ENCODE measurements at places on chromosomes 4 and X. TPM values are rescaled to one million over a fixed set of nuclear protein-coding genes. Genes with fewer than 3 reads are reported as not detected.

DNA sequence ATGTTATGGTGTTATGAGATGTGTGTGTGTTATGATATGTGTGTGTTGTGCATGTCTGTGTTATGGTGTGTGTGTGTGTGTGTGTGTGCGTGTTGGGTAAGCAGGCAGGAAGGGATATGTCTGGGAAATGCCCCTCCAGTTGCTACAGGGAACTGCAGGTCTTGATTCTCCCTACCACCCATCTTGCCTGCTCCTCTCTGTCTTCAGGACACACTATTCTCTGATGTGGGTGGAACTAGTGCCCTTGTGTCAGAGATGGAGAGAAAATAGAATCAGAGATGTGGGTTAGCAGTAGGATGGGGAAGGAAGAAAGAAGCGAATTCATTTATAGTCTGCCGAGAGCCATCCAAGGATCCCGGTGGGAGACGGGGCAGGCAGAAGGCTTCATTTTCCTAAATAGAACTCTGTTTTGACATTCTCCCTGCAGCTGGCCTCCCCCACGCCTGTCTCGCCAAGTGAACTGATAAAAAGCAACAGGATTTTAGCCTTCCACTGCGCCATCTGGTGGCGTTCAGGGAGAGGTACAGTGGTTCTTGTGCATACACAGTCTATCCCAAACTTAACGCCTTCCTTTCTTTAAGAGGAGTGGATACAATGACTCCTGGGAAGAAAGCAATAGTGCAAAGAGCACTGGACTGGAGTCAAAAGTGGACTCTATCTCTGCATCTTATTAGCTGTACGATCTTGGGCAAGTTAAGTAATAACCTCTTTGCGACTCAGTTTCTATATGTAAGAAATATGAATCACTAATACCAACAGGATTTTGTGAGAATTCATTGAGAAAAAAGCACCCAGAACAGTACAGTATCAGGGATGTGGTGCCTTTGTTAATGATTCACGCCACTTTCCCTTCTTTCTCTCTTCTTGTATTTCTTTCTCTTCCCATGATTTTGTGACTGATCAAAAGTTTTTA, 14.1 kb upstream of the MGST2 start:
- H3K27ac ChIP-seq, result no peak overlapping the region
- DNase-seq, result peak; percentile 85
- peaks cover 5% of the 10 kb centered on the region for H3K4me1 ChIP-seq
- no peaks in the 10 kb centered on the region for H3K36me3 ChIP-seq
- no peaks in the 10 kb centered on the region for H3K27me3 ChIP-seq
- H3K4me3 ChIP-seq, result no peak overlapping the region

DNA sequence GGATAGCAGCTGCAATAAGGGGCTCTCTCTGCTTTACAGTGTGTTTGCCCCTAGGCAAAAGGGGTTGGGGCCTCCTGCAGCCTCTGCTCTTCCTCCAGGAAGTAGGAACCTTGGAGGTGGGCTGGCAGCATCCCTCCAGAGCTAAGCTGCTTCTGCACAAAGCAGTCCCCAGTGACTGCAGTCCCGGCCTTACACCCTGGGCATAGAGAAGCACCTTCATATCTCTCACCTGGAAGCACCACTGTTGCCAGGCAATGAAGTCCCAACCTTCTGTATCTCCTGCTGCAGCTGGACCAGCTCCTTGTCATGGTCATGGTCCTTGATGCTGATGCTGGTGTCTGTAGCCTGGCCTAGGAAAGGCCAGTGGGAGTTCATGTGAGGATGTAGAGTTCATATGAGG, 171.1 kb upstream of the TET2 start:
- no peaks in the 10 kb centered on the region for H3K4me1 ChIP-seq
- no peaks in the 10 kb centered on the region for H3K27me3 ChIP-seq
- no peaks in the 10 kb centered on the region for H3K36me3 ChIP-seq

- no peak overlapping the region for H3K27ac ChIP-seq
- no peaks in the 10 kb centered on the region for H3K4me1 ChIP-seq
- H3K36me3 ChIP-seq, result peaks cover 45% of the 10 kb centered on the region
- no peaks in the 10 kb centered on the region for H3K27me3 ChIP-seq
- H3K4me3 ChIP-seq, result no peak overlapping the region
Measured at GRCh38 chr4:13615161-13615560, 12.4 kb downstream of the BOD1L1 start.

DNA sequence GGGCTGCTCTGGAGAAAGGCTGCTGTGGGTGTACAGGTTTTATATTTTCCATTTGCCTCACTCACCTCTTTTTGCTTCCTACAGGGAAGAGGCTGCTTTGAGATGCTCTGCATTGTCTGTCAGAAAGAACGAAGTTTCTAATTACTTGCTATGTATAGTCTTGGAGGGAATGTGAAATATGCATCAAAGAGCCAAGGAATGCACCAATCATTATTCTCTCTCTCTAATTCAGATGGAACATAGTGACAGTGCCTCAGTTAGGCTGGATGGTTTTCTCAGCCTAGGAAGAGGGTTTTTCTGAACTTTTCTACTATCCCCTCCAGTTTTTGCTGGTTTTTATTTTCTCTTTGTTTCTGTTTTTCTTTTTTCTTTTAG, 106.8 kb upstream of the SLC4A4 start:
- no peak overlapping the region for H3K4me3 ChIP-seq
- no peaks in the 10 kb centered on the region for H3K36me3 ChIP-seq
- H3K27ac ChIP-seq, result no peak overlapping the region

GRCh38 chr4:140579278-140579677, 10.5 kb upstream of the UCP1 start:
- no peak overlapping the region for H3K27ac ChIP-seq
- H3K4me1 ChIP-seq, result no peaks in the 10 kb centered on the region
- H3K4me3 ChIP-seq, result no peak overlapping the region
- no peaks in the 10 kb centered on the region for H3K27me3 ChIP-seq

GRCh38 chr4:137623013-137623412, 90.7 kb upstream of the PCDH18 start:
- no peak for DNase-seq
- H3K27ac ChIP-seq, result no peak overlapping the region
- H3K27me3 ChIP-seq, result no peaks in the 10 kb centered on the region

GRCh38 chr4:85406185-85406584, 68.8 kb upstream of the ARHGAP24 start:
- DNase-seq, result no peak
- H3K27ac ChIP-seq, result no peak overlapping the region
- no peaks in the 10 kb centered on the region for H3K27me3 ChIP-seq
- H3K4me3 ChIP-seq, result no peak overlapping the region

- no peaks in the 10 kb centered on the region for H3K36me3 ChIP-seq
- H3K4me1 ChIP-seq, result peaks cover 5% of the 10 kb centered on the region
- DNase-seq, result no peak
- H3K27ac ChIP-seq, result no peak overlapping the region
Measured at GRCh38 chr4:165437691-165438090, 58.9 kb downstream of the CPE start.

MSN gene
- total RNA-seq, result 204 TPM

EGFL6 gene
- not detected for total RNA-seq

ARL9 gene
- 0.56 TPM for total RNA-seq

All from thyroid gland (tissue), 4 donors.